Lung (tissue), 17 donors: ENCODE measurements at places on chromosomes 12 and 14. TPM values are rescaled to one million over a fixed set of nuclear protein-coding genes. Genes with fewer than 3 reads are reported as not detected.

GRCh38 chr14:37546621-37547447 is 48.2 kb downstream of the FOXA1 start:
- DNase-seq, result peak; percentile 31

GRCh38 chr12:94404854-94405253 is 54.8 kb downstream of the CEP83 start:
- no peak for DNase-seq

DNA sequence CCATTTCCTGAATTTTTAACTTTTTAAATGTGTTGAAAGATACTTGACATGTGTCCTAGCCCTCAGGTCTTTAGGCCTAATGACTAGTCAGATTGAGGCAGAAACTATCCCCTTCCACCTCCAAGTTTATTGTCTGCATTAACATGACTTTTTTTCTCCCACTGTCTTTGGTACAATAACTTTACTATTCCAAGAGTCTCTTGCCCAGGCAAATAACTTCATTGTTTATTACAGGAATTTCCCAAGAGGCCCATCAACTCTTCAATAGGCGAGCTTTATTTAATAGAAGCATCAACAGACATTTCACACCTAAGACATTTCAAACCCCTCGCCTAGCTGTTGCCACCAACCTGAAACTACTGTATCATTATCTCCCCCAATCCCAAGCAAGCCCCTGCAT is 10.7 kb downstream of the NFKBIA start:
- DNase-seq, result no peak

DNA sequence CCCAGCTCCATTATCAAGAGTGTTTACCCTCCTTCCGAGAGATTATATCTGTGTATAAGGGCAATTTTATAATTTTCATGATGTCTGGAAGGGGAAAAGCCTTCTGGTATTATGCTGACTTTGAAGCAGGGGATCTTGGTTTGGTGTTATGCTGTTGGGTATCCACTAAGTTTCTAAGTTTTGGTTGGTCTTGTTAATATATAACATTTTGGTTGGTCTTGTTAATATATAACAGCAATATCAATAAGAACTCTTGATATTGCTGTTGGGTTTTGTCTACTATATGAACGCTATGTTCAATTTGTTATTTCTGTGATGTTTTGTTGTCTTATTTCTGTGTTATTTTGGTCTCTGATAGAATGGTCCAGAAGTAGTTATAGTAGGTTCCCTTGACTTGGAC is 349.2 kb upstream of the LRFN5 start:
- DNase-seq, result no peak

DNA sequence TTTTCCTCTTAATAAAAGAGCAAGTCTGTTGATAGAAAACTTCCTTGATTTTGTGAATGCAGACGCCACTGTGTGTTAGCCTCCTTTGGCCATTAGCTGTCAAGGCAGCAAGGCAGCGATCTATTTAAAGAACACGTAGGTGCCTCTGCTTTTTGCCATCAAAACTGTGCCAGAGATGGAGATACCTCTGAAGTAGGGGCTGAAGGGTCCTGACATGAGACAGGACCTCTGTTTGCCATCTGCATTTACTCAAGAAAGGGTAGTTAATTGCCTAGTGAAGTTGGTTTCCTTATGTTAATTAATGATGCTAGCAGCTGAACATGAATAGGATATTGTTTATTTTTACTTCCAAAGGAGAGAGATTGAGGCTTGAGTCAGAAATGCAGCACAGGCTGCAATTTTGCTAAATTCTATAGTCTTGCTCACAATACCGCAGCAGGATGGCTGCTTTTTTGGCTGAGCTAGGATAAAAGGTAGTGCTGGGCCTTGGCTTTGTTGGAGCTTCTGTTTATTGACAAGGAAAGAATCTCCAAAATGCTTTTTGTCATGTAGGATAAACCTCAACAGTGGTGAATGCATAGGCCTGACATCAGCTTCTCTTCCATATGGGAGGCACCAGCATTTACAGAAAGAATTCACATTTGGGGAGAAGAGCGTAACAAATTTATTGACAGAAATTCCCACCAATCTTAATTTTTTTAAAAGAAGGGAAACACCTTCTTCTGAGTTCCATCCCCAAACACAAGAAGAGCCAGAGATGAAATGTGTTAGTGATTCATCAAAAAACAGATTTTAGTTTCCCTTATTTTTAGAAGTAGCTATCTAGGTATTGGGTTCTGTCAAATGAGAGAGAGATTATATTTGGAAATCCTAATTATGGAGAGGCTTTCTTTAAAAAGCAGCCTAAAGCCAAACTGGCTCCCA is 13.9 kb upstream of the RPH3A start:
- no peak for DNase-seq

GRCh38 chr14:43900173-43900655 is 606.9 kb downstream of the FSCB start:
- DNase-seq, result no peak

DNA sequence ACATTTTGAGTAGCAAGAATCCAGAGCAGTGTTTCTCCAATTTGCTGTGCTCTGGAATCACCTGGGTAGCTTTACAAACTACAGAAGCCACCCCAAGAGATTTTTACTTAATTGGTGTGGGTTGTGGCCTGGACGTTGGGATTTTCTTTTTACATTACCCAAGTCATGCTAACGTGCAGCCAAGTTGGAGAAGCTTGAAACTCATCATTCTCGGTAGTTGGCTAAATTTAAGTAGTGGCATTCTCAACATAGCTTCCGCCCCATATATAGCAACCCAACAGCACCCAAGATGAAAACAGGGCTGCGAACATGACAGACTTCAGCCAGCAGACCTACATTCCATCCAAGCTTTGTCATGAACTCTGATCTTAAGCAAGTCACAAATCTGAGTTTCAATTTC is 25.0 kb downstream of the DAD1 start:
- no peak for DNase-seq

GRCh38 chr12:51827925-51828818 is 20.3 kb downstream of the FIGNL2 start:
- DNase-seq, result no peak

DNA sequence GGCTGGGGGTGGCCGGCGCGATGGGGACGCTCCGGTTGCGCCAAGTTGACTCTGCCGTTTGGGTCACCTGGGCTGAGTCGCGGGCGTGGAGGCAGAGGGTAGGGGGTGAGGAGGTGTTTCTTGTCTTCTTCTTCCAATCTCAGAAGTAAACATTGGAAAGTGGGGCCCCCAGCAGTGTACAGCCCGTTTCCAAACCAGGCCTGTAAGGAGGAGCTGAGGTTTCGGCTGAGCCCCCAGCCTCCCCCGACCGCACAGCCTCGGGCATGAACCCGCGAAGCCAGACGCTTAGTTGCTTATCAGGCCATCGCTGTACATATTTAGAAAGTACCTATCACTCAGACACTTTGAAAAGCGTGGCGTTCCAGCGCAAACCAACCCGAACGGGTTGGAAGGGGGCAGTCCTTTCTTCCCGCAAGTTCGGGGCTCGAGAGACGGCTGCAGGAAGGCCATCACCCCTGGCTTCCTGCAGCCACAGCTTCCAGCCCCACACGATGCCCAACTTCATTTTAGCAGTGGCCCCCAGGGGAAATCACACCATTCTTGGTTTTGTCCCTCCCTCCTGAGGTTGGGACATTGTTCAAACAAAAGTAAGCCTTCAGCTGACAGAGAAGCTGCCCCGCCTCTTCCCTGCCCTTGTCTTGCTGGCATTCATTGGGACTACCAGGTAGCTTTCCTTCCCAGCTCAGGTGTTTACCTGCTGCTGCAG is 164.1 kb downstream of the ZFP36L1 start:
- peak; percentile 66 for DNase-seq

DNA sequence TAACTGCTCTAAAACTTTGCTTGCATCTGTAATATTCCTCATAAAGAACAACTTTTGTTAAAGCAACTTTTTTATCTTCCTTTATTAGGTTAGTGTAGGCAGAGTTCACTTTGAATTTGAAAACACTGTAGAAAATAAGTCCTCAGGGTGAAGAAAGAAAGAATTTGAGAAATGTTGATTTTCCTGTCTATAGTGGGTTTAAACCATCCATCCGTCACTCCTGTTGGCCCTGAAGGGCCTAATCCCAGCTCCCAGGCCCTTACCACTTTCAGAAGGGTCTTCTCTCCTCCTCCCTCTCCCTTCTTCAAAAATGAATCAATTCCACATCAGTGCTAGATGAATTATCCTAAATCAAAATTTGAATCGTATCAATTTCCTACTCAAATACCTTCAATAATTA is 4.9 kb upstream of the SLC2A3 start:
- peak; percentile 42 for DNase-seq

- DNase-seq, result no peak
Observed at GRCh38 chr14:74927225-74927624, 4.2 kb upstream of the RPS6KL1 start.

GRCh38 chr12:12338527-12339168 is 11.4 kb downstream of the MANSC1 start:
- DNase-seq, result no peak

DNA sequence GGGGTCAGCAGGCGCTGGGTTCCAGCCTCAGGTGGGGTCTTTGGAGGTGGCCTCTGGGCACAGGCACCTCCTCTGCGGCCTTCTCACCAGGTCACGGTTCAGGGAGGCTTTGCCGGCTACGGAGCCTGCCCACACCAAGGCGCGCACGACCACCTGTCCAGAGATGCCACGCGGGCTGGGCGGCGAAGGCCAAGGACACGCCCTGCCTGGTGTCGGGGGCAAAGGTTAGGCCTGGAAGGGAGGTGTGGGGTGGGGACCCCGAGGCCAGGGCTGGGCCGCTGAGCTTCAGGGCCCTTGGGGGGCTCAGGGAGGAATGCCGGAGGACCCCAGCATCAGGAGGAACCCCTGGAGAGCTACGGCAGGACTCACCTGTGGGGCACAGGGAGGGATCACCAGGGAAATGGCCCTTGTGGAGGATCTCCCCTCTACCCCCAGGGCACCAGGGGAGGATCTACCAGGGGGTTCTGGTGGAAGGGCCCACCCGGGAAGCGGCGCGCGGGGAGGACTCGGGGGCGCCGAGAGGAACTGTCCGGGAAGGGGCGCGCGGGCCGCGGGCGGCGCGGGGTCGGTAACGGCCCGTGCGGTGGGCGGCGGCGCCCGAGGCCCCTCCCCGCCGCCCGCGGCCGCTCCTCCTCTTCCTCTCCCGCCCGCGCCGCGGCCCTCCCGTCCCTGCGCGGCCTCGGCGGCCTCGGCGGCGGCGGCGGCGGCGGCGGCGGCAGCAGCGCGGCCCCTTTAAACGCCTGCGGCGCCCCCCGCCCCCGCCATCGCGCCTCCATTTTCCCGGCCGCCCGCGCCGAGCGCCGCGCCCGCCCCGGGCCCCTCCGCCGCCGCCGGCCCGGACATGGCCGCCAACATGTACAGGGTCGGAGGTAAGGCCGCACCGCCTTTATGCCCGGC is at the start of gene MTA1:
TSS of gene MTA1 (plus strand) at position 633 of the 897 bp plus-strand sequence. CDS start at position 842, 209 bp downstream.
- no peak for DNase-seq

GRCh38 chr12:44875954-44876543 is at the start of gene NELL2:
TSS of gene NELL2 (minus strand) at chr12:44876315. CDS start at chr12:44875869, 446 bp downstream.
- peak; percentile 37 for DNase-seq

DNA sequence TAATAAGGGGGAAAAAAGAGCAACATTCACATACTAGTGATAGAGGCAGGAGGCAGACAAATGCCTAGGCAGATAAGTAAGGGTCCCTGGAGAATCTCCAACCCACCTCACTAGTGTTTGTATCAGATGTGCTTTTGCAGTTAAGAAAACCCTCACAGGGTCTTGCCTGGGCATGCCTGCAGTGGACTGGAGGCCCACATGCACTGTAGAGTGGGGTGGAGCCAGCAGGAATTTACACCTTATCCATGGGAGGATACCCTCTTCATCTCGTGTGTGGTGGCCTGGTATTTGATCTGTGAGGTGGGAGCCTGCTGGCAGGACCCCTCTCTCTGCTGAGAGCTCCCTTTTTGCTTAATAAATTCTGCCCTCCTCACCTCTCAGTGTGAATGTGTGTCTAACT is 238.0 kb upstream of the SLC16A7 start:
- DNase-seq, result no peak

DNA sequence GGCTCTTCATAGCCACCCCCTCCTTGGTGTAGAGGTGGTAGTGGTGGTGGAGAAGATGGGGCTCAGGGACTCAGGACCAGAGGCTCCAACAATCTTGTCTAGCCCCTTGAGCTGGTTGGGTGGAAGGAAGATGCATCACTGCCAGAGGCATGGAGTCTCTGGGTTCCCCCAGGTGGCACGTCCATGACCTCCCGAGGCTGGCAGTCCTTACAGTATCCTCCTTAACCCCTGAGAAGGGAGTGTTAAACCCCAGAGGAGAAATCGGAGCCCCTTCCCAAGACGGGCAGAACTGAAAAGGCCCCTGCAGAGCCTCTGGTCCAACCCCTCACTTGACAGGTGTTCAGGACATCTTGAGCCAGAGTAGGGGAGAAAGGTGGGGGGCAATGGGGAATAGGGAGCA is 9.1 kb downstream of the KRT83 start:
- no peak for DNase-seq

KRT75 gene
- not detected for total RNA-seq

IQSEC3 gene
- 0.51 TPM for total RNA-seq

NOP9 gene
- 14.1 TPM for total RNA-seq

GPRC5D gene
- total RNA-seq, result not detected

SETD1B gene
- total RNA-seq, result 28.1 TPM

PRB2 gene
- not detected for total RNA-seq
